Tibial nerve (tissue), 4 donors: ENCODE measurements at places on chromosomes 1 and 21. TPM values are rescaled to one million over a fixed set of nuclear protein-coding genes. Genes with fewer than 3 reads are reported as not detected.
A peak's percentile ranks its signal among the peaks of the same experiment; 100 is the strongest.

GRCh38 chr1:245687636-245688535, 533.1 kb downstream of the KIF26B start:
- H3K27ac ChIP-seq = no peak overlapping the region
- H3K27me3 ChIP-seq = no peaks in the 10 kb centered on the region
- no peaks in the 10 kb centered on the region for H3K4me1 ChIP-seq
- no peak overlapping the region for H3K4me3 ChIP-seq

DNA sequence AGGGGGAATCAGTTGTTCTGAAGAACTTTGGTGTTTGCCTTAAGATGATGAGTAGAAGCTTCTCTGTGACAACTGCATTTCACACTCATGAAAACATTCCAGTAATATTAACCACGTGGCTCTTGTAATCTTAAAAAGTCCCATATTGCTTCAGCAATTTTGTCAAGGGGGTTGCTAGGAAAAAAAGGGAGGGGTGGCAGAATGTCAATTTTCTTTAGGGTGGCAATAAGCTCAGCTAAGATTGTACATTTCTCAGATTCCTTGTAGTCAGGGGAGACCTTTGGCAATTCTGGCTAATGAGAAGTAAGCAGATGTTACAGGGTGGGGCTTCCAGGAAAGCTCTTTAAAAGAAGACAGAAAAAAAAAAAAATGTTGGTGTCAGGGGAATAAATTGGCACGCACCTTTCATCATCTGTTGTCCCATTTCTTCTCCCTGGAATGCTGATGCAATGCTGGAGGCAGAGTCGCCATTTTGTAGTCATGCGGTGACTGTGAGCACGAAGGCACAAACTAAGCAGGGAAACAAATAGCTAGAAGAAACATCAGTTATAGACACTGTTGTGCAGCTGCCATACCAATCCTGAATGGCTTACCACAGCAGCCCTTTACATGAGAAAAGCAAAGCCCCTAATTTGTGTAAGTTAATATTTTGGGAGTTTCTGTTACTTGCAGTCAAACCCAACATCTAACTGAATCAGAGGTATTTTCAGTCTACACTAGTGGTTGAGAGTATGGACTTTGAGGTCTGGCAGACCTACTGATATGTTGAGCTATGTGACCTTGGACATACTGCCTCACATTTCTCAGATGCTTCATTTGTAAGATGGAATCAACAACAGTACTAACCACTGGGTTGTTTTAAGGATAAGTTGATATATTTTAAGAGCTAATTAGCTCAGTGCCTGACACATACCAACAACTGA, 56.1 kb upstream of the MRPS6 start:
- H3K4me3 ChIP-seq = no peak overlapping the region
- H3K4me1 ChIP-seq = peaks cover 12% of the 10 kb centered on the region
- no peak for DNase-seq
- no peaks in the 10 kb centered on the region for H3K27me3 ChIP-seq
- no peak overlapping the region for H3K27ac ChIP-seq

DNA sequence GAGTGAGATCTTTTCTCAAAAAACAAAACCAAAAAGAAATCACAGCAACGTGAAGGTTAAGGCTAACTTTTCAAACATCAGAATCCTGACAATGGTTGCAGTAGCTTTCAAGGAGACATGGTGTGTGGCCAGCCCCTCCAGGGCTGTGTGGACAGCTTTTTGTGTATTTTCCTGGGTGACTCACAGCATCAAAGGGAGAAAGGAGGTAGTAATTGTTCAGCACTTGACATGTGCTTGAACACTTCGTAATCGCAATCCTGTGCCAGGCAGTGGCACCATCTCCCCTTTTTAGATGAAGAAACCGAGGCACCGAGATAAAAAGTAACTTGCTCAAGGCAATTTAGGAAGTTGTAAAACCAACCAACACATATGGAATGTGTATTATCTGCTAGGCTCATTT, 10.3 kb downstream of the NBL1 start:
- no peak overlapping the region for H3K4me3 ChIP-seq
- DNase-seq = no peak
- H3K27me3 ChIP-seq = no peaks in the 10 kb centered on the region
- H3K27ac ChIP-seq = no peak overlapping the region
- H3K4me1 ChIP-seq = peaks cover 9% of the 10 kb centered on the region
- H3K36me3 ChIP-seq = peaks cover 32% of the 10 kb centered on the region

DNA sequence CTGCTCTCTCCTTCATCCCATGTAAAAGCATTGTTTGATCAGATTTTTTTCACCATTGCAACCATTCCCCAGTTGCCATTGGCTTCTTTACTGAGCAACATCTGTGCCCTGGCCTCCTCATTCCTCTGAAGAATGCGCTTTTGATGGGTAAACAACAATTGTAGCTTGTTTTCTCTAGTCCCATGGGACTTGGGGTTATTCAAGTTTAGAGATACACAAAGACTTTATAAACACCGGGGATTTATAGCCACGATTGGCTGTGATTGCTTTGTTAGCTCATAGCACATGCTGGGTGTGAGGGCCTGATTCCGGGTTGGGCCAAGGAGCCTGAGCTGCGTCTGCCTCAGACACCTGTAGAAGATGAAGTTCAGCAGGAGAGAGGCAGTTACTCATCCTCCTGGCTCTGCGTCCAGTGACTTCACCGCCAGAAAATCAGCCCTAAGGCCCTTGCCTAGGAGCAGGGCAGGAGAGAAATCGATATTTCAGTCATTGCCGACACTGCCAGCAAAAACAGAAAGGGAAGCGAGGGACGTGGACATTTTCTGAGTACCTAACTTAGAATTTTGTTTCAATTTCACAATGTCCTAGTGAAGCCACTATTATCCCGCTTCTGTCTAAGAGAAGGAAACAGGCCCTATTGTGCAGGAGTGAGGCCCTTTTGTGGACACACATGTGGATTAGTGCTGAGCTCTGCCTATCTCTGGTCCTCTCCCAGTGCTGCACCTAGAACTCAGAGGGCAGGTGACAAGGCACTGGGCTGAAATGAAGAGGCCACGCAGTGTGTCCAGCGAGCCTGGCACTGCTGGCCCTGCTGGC, 159.8 kb upstream of the USP24 start:
- no peak overlapping the region for H3K4me3 ChIP-seq
- H3K27me3 ChIP-seq = no peaks in the 10 kb centered on the region
- peak overlapping the region; percentile 23 for H3K27ac ChIP-seq
- peak; percentile 53 for DNase-seq

DNA sequence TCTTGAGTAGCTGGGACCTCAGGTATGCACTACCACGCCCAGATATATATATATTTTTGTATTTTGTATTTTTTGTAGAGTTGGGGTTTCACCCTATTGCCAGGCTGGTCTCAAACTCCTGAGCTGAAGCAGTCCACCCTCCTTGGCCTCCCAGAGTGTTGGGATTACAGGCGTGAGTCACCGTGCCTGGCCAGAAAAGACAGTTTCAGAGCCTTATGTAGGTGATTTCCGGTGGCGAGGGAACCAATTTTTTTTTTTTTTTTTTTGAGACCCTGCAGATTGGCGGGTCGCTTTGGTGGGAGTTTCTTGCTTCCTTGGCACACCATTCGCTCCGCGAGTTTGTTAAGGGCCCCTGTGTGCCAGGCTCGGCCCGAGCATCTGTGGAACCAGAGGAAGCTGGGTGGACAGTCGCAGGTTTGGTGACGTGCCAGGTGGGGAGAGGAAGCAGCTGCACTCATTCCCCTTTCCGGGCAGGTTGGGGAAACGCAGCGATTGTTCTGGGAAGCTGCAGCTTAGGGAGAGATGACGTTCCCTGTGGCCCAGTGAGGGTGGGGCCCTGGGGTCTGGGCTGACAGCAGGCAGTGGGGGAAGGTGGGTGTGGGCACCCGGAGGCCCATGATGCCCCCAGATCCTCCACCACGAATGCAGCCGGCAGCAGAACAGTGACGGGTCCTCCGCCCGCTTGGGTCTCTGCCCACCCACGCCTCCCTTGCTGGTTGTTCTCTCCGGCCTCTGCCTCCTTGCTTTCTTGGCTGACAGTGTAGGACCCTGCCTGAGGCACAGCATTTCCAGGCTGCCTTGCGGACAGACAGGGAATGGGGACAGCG, 25.1 kb downstream of the SPSB1 start:
- no peak for DNase-seq
- H3K27ac ChIP-seq = peak overlapping the region; percentile 24
- H3K4me3 ChIP-seq = no peak overlapping the region
- H3K4me1 ChIP-seq = no peaks in the 10 kb centered on the region
- no peaks in the 10 kb centered on the region for H3K36me3 ChIP-seq

The VASH2 gene
- 0.39 TPM for total RNA-seq

DNA sequence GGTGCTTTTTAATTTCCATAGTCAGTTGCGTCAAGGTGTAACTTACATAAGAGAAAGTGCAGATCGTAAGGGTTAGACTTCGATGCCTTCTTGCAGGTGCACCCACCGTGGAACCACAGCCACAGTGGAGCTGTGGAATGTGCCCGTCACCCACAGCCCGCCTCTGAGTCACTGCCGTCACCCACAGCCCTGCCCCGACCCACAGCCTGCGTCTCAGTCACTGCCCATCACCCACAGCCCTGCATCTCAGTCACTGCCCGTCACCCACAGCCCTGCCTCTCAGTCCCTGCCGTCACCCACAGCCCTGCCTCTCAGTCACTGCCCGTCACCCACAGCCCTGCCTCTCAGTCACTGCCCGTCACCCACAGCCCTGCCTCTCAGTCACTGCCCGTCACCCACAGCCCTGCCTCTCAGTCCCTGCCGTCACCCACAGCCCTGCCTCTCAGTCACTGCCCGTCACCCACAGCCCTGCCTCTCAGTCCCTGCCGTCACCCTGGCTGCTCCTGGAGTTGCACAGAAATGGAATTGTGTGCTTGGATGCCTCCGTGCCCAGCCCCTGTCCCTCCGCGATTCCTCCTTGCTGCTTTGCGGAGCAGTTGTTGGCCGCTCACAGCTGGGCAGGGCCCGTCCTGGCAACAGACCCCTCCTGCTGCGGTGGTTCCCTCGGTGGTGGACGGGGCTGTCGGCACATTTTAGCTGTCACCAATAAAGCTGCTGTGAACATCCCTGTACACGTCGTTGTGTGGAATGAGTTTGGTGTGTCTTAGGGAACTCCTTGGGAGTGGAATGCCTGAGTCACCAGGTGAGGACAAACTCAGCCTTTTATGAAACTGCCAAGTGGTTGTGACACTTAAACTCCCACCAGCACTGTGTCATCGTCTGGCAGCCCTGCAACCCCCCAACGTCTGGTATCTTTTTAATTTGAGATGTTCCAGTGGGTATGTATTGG, 44.9 kb upstream of the COL6A2 start:
- no peak for DNase-seq
- H3K36me3 ChIP-seq = no peaks in the 10 kb centered on the region
- no peak overlapping the region for H3K4me3 ChIP-seq
- H3K4me1 ChIP-seq = no peaks in the 10 kb centered on the region

DNA sequence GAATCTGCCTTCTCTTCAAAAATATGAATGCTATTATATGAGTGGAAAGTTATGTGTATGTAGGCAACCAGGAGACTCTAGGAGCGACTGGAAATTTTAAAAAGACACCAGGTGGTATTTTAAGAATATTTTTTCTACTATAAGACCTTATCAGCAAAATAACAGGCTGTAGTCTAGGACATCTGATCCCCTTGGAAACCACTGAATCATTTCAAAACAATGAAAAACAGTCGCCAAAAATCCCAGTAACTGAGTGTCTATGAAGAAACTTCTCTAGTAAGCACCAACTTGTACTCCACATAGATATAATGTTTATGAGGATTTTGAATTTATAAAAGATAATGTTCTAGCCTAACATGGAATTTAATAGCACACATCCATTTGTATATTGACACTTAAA, 358.5 kb downstream of the GPATCH2 start:
- DNase-seq = no peak
- no peaks in the 10 kb centered on the region for H3K36me3 ChIP-seq
- H3K4me3 ChIP-seq = no peak overlapping the region
- H3K27me3 ChIP-seq = no peaks in the 10 kb centered on the region
- no peak overlapping the region for H3K27ac ChIP-seq

- H3K27ac ChIP-seq = no peak overlapping the region
- no peaks in the 10 kb centered on the region for H3K36me3 ChIP-seq
- DNase-seq = no peak
Measured at GRCh38 chr1:117620440-117620839, 14.6 kb downstream of the TENT5C start.
